ENCODE measurements at places on chromosomes 5 and 9.

GRCh38 chr9:114031948-114032840, 45.9 kb downstream of the AMBP start:
- no peak for DNase-seq

- no peak for DNase-seq
Measured at GRCh38 chr9:122190597-122191381, 31.1 kb downstream of the MORN5 start.

DNA sequence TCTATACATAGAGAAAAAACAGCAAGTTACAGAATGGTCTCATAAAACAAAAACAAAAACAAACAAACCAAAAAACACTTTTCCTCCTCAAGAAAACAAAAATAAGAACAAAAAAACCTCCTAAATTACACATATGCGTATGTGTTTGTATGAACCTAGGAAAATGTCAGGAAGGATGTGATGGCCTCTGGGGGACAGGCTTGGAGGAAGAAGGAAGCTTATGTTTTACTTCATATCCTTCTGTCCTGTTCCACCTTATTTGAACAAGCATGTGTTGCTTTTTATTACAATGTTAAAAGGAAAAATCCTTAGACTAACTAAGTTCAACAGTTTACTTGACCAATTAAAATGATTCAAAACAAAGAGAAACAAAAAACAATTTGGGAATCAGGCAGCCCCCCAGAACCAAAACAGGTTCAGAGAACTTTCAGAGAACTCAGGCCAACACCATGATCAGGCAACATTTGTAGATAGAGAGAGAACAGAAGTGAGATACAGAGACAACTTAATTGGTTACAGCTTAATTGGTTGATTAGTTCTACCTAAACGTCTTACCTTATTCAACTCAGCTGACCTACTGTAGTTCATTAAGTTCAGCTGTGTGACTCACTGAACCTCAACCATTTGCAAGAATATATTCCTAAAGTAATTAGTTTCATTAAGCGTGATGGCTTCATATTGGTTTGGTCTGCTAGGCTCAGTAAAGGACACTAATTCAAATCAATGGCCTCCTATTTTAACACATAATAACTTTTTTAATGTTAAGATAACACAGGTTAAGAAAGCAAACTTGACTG, 10.1 kb downstream of the SPAAR start:
- DNase-seq = no peak

DNA sequence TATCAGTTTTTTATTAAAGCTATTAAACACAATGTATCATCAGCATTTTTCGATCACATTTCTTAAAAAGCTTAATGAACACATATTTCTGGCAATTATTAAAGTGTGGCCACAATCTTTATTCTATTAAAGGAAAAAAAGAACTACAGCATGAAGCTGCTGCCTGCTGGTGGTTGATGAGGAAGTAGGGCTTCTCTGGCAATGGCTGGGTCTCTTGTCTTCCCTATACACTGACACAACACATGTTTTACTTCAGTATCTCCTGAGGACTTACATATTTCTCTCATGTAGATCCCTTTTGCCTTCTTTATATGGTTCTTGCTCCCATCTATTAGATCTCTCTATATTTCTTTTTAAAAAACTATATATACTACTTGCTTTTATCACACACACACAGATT, 590.7 kb downstream of the RAB3C start:
- DNase-seq = no peak
